ENCODE measurements at places on chromosomes 4 and X.

DNA sequence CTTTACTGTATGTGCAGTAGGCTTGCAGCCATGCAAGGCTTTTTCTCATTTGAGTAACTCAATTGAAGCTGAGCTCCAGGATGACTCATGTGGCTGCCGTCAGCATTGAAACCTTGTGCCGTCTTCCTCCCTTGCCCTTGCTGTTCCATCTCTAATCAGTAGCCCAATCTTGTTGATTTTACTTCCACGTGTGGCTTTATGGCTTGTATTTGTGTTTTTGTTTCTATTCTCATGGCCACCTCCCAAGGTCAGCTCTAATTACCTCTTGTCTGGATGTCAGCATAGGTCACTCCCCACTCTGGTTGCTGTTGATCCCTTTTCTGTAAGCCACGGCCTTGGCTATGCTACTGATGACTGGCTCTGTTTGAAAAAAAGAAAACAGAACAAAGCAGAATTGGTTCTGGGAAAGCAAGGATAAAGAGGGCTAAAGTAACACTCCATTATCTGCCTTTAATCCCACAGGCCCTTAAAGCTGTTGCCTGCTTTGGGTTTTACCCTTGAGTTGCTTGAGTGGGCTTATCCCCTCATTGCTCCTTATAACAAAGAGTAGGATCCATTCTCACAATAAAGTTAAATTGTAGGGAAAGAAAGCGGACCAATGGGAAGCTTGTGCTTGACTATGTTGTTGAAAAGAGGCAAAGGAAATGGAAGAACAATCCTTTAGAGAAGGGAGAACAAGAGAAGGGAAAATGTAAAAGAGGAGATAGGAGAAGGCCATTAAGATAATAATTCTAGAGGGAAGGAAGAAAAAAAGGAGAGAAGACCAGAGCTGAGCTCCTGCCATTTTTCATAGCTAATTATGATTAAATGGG is 173.9 kb upstream of the PGRMC2 start:
- DNase-seq: peak; percentile 93

DNA sequence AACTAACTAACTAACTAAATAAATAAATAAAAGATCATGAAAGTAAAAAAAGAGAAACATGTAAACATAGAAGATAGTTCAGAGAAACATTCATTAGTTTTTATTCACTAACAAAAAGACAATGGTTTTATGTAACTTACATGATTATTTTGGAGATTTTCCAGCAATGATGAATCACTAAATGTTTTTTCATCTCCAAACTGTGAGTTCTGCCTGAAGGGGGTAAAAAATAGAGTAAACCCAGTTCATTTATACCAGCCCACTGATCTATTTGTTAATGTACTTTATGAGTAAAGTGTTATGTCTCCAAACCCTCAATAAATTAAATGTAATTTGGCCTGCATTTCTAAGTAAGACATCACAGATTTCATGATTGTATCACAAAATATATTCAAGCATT is 101.1 kb downstream of the ATP8A1 start:
- DNase-seq: no peak

DNA sequence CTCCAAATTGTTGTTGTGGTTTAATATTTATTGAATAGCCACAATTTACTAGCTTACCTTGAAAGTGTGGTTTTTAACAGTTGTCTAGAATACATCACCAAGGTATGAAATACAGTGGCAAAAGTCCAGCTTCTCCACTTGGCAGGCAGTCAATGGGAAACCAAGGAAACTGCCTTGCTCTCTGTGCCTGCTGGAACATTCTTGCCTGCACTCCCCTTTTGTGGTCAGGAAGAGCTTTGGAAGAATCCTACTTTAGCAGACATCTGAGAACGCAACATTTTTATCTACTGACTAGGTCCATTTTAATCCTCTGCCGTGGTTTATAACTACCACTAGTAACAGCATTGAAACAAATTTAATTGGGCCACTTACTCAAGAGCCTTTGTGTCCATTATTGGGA is 64.5 kb downstream of the TENM3 start:
- peak; percentile 39 for DNase-seq

DNA sequence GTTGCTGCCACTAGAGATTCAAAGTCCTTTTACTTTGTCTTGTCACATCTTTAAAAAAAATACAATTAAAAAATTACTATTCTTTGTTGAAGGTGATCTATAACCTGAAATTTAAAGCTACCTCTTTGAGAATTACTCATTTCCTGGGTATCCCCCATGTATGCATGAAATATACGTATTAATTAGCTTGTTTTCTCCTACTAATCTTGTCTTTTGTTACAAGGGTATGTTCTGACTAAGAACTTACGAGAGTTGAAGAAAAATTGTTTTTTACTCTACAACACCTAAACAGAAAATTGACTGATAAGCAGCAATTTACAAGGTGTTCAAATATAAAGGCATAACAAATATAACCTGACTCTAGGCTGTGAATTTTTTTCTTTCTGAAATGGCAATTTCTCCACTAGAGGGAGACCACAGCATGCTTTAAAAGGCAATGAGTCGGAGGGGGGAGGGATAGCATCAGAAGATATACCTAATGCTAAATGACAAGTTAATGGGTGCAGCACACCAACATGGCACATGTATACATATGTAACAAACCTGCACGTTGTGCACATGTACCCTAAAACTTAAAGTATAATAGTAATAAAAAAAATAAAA is 249.6 kb downstream of the OPHN1 start:
- DNase-seq: no peak

GRCh38 chrX:24375600-24376131 is 15.2 kb downstream of the SUPT20HL1 start:
- DNase-seq: no peak

DNA sequence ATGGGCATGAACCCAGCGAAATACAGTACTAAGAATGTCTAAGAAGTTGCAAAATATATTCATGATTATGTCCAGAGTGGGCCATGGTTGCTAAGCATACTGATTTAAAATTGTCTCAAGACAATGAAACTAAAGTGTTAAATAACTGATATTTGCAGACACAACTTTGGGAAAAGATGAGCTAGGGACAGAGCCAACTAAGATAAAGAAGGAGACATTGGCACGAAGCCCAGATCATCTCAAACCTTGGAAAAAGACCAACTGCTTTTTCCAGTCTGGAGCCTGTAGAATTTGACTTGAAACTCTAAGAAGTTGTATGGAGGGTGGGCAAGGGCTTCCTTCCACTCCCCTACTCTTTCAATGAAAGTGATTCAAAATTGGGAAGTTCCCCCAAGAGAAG is 108.5 kb upstream of the GLRA2 start:
- DNase-seq: no peak

DNA sequence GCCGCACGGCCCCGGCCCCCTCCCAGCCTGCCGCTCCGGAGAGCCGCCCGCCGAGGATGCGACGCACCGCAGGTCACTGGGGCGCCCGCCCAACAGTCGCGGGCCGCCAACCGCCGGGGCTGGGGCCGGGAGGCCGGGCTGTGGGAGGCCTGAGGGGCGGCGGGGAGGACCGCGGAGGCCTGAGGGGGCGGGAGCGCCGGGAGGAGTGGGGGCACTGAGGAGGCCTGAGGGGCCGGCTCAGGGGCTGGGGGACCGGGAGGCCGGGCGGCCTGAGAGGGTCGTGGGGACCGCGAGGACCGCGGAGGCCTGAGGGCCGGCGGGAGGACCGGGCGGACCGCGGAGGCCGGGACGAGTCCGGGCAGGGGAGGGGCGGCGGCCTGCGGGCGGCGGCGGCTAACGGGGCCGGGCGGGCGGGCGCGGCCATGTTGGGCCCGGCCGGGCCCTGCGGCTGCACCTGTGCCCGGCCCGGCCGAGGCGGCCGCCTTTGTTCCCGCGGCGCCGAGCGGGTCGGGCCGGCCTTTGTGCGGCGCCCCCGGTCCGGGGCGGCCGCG is 353 bp downstream of the NSD2 start:
- DNase-seq: no peak

DNA sequence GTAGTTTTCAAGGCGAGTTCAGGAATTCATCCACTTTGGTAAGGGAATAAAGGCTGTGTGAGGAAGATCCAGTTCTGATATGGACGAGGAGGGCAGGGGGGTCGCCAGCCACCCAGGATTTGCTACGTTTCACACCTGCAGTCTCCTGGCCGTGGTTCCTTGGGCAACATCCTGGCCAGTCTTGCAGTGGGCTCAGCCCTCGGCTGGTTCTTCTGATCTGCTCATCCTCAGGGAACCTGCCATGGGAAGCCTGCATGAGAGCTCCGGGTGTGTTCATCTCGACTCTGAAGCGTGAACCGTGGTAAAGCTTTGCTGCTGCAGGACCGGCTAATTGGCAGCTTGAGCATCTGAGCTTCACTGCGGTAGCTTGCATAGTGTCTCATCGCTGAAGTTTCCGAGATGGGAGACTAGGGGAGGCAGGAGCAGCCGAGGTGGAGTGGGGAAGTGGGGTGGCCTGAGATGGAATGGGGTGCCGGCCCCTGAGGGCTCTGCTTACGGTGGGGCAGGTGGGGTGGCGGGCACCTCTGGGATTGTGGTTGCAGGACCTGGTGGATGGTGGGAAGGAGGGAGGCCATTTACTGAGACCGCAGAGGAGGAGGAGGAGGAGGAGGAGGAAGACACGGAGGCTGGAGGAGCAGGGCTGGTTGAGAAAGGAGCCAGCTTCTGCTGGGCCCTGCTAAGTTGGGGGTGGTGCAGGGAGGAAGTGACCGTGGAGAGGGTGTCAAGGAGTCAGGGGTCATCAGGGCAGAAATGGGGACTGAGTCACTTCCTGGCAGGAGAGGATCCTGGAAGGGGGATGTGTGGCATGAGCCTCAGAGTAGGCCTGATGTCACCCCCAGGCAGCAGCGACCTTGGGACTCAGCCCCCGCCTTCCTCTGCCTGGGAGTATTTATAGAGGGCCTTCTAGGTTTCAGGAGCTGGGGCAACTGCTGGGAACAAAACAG is 213.1 kb upstream of the PSAPL1 start:
- DNase-seq: peak; percentile 16

DNA sequence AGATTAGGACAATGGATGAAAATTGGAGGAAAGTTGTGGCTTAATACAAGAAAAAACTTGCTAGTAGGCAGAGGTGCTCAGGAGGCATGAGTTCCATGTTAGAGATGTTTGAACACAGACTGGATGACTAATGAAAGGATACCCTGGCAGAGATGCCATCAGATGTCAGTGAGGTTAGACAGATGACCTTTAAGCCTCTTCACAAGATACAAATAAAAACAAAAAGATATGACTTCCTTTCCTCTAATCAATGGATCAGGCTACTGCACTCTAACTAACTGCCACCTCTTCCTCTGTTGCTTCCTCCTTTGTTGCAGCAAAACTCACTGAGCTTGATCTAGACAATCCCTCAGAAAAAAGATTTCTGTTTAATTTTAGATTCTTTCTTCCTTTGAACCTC is 14.7 kb downstream of the STAP1 start:
- DNase-seq: no peak

DNA sequence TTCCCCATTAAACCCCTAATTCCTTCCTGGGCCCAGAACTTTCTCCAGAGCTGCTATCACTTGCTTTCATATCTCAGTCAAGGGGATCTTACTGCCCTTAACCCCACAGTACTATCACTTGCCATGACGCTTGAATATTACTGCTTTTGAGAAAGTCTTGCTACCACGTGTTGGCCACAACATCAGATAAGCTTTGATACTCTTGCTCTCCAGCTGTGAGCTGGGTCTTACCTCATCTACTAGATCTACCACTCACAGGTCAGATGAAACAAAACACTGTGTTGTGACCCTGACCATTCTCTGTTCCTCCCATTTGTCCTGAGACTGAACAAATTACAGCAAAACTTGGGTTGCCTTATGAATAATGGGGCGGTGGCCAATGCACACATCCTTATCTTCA is 12.1 kb upstream of the TAPT1 start:
- DNase-seq: no peak

GRCh38 chr4:56132835-56133234 is 184.1 kb downstream of the CEP135 start:
- DNase-seq: no peak

- DNase-seq: no peak
Measured at GRCh38 chr4:112726041-112726440, 89.1 kb downstream of the LARP7 start.

DNA sequence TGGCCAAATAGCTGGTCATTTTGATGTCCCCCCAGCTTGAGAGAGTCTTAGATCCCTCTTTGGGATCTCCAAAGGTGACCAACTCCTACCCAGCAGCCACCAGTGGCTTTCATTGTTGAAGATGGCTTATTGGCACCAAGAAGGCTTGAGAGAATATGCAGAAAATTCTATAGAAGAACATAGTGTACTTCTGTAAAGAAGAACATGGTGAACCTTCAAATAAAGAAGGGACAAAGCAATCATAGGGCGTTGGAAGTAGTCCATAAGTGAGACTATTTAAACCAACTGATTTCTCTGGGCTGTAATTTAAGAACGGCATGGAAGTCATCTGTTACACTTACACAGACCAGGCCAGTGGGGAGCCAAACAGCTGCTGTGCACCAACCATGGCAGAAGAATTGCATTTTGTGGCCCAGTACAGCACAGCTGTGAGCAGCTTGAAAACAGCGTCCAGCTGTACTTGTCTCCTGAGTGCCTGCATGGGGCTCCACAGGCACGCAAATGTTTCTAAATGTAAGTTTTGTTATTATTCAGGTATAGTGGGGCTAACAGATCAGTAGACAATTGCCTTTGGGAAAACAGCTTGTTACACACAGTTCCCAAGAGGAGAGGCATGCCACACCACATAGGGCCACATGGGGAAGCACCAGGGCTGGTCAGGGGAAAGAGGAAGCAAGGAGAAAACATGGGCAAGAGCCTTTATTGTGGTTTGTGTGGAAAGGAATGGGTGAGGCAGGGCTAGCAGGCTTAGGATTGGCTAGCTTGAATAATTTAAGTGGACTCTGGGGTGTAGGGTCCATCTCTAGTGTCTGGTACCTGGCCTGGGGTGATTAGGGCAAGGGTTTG is 125.0 kb downstream of the ARHGAP6 start:
- DNase-seq: no peak

GRCh38 chrX:56429581-56429980 is 133.8 kb upstream of the UBQLN2 start:
- no peak for DNase-seq

GRCh38 chrX:55709735-55710134 is 7.8 kb upstream of the RRAGB start:
- DNase-seq: no peak

- DNase-seq: peak; percentile 70
Measured at GRCh38 chr4:137705171-137705783, 173.0 kb upstream of the PCDH18 start.

- DNase-seq: peak; percentile 12
Measured at GRCh38 chr4:19577097-19577496, 674.6 kb upstream of the SLIT2 start.

- DNase-seq: no peak
Measured at GRCh38 chrX:112867570-112867969, 26.9 kb upstream of the AMOT start.

- DNase-seq: no peak
Measured at GRCh38 chr4:185580699-185581098, 45.4 kb upstream of the PDLIM3 start.
